ENCODE measurements at places on chromosomes 3 and 15. TPM values are rescaled to one million over a fixed set of nuclear protein-coding genes. Genes with fewer than 3 reads are reported as not detected.

POTEB3 gene
- total RNA-seq, result not detected

IP6K2 gene
- 81.8 TPM for total RNA-seq

MELTF gene
- total RNA-seq, result 2.3 TPM

MYZAP gene
- total RNA-seq, result 8.1 TPM

TOPAZ1 gene
- not detected for total RNA-seq

MESP2 gene
- not detected for total RNA-seq

POLQ gene
- 10.8 TPM for total RNA-seq

UCN2 gene
- not detected for total RNA-seq

ZNF620 gene
- total RNA-seq, result 3.6 TPM

KLHL6 gene
- 14.8 TPM for total RNA-seq

EXOG gene
- 21.9 TPM for total RNA-seq

LIPH gene
- not detected for total RNA-seq

PTX3 gene
- 172 TPM for total RNA-seq

ITPR1 gene
- total RNA-seq, result 18.0 TPM

CHRNB4 gene
- not detected for total RNA-seq

WWTR1 gene
- 262 TPM for total RNA-seq

CDCP1 gene
- not detected for total RNA-seq

SCN5A gene
- total RNA-seq, result 13.1 TPM

RHOV gene
- 0.18 TPM for total RNA-seq

TLR9 gene
- not detected for total RNA-seq

GPR62 gene
- 0.15 TPM for total RNA-seq

ACP3 gene
- total RNA-seq, result not detected

IQCF5 gene
- total RNA-seq, result not detected

GPR27 gene
- not detected for total RNA-seq

CAPN3 gene
- 2.2 TPM for total RNA-seq

C3orf70 gene
- total RNA-seq, result 0.18 TPM

LRTM1 gene
- total RNA-seq, result not detected

SPESP1 gene
- total RNA-seq, result 3.0 TPM

TTC21A gene
- 7.8 TPM for total RNA-seq

GREM1 gene
- total RNA-seq, result 0.44 TPM

PFN2 gene
- 124 TPM for total RNA-seq

USP50 gene
- not detected for total RNA-seq

GOLGA6B gene
- not detected for total RNA-seq

SNX22 gene
- 0.14 TPM for total RNA-seq

SLC12A1 gene
- total RNA-seq, result not detected

ITIH3 gene
- not detected for total RNA-seq

All from endothelial cell of umbilical vein (primary cell).